ENCODE measurements at places on chromosomes 7 and 10.
A peak's percentile ranks its signal among the peaks of the same experiment; 100 is the strongest.

DNA sequence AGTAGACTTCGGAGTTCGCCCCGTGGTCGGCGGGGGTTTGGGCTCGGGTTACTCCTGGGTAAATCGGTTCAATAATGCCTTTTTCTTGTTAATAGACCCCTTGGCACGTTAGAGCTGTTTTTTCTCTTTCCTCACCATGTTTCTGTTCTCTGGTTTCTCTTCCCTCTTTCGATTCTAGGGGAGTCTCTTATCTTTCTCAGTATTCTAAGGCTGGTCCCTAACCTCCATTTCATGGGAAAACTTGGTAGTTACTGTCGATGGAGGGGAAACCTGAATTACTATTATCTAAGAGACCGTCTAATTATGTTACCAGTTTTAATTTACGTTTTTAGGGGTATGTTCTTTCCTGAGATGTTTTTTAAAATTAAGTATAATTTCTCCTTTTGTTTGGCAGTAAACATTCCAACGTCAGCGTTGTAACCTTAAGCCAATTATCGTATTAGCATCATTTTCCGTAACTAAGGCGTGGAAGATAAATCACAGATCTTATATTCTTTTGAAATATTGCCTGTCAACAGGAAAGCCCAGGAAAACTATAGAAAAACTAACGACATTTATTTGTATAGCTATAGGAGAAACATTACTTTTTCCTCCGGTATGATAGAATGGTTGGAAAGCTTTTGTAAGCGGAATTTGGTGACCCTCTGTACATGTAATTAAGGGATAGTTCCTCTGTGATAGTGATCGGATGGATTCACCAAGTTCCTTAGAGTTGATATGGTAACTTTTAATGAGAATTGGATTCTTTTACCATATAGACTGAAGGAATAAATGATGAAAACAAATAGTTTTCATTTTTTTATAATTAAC, 847 bp downstream of the BTAF1 start:
- no peak for DNase-seq

DNA sequence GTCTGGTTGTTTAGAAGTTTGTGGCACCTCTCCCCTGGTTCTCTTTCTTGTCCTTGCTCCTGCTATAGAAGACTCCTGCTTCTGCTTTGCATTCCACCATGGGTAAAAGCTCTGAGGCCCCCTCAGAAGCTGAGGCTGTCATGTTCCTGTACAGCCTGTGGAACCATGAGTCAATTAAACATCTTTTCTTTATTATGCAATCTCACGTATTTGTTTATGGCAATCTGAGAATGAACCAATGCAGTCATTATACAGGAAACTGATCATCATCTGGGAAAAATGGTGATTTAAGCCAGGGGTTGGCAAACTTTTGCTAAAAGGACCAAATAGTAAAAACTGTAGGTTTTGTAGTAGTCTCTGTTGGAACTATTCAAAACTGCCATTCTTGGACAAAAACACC, 175.4 kb downstream of the CSTF2T start:
- no peak for DNase-seq

- no peak for DNase-seq
Measured at GRCh38 chr7:158382363-158383254, 205.0 kb downstream of the PTPRN2 start.

GRCh38 chr7:75711656-75712514, 26.9 kb downstream of the HIP1 start:
- no peak for DNase-seq

- DNase-seq, result no peak
Measured at GRCh38 chr10:131786756-131787605, 113.8 kb upstream of the PPP2R2D start.

DNA sequence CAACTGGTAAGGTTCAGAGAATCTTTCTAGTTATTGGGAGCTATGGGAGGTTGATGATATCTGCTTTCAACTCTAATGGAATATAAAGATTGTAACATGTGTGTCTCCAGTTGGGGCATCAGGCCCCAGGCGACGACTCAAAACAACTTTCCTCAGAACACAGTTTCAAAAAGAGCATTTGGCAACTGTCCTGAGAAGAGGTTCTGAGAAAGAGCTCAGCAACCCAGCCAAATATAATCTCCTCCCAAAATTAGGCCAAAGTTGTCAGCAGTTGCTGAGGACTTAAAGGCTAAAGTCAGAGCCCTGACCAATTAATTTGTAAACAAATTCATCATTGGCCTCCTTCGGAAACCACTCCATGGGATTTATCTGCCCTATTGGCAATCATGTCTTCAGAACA, 251.1 kb upstream of the NFE2L3 start:
- DNase-seq, result no peak

GRCh38 chr10:62492012-62492869, 118.1 kb downstream of the ZNF365 start:
- DNase-seq, result no peak

DNA sequence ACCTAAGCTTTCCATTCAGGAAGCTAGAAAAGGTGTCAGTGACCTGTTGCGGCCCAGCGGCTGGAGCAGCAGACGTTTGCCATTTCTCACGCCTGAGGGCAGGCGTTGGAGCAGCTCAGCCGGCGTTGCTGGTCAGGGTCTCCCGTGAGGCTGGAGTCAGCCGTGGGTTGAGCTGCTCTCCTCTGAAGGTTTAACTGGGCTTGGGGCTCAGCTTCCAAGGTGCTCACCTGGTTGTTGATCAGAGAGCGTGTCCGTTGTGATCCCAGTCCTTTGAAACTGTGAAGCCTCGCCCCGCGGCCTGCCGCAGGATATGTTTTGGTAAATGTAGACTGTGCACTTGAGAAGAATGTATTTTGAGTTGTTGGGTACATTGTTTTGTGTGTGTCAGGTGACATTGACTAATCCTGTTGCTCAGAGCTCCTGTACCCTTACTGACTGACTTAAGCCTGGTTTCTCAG, 20.6 kb upstream of the PWWP2B start:
- DNase-seq, result peak; percentile 16

DNA sequence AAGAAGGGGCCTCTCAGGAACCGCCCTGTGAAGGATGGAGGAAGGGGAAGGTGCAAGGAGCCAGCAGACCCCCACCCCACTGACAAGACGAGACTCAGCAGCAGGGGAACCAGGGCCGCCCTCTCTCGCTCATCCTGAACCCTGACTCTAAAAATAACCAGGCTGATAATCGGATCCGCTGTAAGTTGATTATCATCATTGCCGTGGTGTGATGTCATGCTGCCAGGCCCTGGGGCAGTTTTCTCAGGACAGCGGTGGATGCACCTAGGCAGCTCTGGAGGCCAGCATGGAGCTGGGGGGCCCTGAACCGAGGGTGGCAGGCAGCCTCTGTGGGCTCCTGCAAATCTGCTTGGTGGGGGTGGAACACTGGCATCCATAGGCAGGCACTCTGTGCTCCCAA, 7.9 kb downstream of the RET start:
- DNase-seq, result no peak

DNA sequence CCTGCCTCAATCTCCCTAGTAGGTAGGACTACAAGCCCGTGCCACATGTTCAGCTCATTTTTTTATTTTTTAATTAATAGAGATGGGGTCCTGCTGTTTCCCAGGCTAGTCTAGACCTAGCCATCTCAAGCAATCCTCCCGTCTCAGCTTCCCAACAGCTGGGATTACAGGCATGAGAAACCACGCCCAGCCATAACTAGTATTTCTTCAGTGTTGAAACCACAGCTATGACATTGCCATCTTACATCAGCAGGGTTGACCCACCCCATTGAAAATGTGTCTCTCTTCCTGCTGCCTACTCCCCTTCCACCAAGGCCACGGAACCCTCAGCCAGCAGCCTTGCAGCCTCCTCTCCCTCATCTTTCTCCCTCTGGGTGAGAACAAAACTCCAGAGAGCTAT, 62.1 kb upstream of the ZNF746 start:
- DNase-seq, result no peak

GRCh38 chr7:121360564-121360963, 31.8 kb downstream of the WNT16 start:
- DNase-seq, result no peak

DNA sequence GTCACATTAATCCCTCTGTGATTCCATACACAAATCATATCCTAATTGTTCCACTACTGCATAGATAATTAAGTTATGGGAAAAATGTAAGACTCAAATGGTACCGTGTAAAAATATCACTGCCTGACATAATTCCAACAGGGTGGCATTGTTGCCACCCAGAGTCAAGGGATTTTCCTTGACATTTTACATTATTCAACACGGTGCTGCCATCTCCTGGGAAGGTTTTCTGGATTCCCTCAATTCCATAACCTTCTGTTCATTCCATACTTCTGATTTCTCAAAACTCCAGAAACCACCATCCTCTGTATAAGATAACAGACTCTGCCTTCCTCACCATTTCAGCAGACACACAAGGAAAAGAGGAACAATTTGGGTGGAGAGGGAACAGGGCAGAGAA, 495.9 kb downstream of the XPNPEP1 start:
- DNase-seq, result no peak

- no peak for DNase-seq
Measured at GRCh38 chr10:131127610-131128009, 183.9 kb downstream of the TCERG1L start.
